Osteoblast (primary cell): ENCODE measurements at places on chromosomes 16 and 17. TPM values are rescaled to one million over a fixed set of nuclear protein-coding genes. Genes with fewer than 3 reads are reported as not detected.

DNA sequence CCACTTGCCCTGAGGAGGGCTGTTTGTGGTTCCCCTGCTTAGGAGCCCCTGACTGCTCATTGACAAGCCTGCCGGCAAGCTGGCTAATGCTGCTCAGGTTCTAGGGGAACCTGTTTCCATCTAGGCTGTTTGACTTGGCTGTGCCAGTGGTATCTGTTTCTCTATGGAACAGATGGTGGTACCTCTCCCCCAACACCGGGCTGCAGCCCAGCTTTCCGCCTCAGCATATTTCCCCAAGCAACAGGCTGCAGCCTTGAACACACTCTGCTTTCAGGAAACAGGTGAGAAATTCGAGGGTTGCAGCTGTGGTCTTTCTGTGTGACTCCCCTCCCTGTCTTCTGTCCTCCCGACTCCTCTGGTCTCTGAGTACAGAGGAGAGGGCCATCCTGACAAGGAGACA, 132.3 kb downstream of the TMEM132E start:
- DNase-seq, result no peak

- no peak for DNase-seq
These were observed 13.4 kb downstream of the EMC8 start for GRCh38 chr16:85785927-85786326.

GRCh38 chr17:10278218-10278617, 79.8 kb upstream of the GAS7 start:
- DNase-seq, result no peak

DNA sequence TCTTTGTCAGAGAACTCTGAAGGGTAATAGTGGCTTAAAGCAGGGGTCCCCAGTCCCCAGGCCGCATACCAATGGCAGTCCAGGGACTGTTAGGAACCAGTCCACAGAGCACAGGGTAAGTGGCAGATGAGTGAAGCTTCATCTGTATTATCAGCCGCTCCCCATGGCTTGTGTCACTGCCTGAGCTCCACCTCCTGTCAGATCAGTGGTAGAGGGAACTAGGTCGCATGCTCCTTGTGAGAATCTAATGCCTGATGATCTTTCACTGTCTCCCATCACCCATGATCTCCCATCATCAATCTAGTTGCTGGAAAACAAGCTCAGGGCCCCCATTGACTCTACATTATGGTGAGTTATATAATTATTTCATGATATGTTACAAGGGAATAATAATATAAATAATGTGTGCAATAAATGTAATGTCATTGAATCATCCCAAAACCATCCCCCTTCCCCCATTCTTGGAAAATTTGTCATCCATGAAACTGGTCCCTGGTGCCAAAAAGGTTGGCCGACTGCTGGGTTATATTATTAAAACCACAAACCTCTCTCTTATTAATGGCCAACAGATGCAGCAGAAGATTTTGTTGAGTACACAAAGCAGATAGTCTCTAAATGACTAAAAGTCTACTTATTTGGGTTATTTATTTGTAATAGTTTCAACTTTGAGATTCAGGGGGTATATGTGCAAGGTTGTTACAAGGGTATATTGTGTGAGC, 782.7 kb downstream of the CDH11 start:
- peak; percentile 86 for DNase-seq

- peak; percentile 69 for DNase-seq
These were observed 15.0 kb upstream of the ATP2A3 start for GRCh38 chr17:3979290-3979611.

DNA sequence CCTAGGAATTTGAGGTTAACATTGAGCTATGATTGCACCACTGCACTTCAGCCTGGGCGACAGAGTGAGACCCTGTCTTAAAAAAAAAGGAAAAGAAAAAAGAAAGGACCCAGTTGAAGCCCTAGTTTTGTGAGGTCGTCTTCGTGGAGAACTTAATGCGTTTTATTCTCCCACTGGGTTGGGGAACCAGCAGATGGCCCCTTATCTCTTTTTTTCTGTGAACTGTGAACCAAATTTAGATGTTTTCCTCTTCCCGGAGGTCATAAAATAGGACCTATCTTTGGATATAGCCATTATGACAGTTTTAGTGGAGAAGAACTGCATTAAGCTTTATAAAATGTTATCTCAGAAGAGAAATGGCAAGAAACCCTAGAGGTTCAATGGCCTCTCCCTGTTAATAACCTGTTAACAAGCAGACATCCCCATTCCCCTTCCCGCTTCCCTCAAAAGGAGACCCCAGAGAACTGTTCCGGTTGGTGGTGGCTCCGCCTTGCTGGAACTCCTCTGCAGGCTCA, 23.5 kb downstream of the KIAA0513 start:
- DNase-seq, result no peak

Gene DLG4
- total RNA-seq, result 10.1 and 11.8 TPM in 2 replicates

Gene FLII
- 208 and 212 TPM in 2 replicates for total RNA-seq

Gene FNDC8
- not detected in 2 replicates for total RNA-seq
